ENCODE measurements at places on chromosomes 13 and 19. TPM values are rescaled to one million over a fixed set of nuclear protein-coding genes. Genes with fewer than 3 reads are reported as not detected.

CEACAM19 gene
- 6.1 TPM for total RNA-seq

DNA sequence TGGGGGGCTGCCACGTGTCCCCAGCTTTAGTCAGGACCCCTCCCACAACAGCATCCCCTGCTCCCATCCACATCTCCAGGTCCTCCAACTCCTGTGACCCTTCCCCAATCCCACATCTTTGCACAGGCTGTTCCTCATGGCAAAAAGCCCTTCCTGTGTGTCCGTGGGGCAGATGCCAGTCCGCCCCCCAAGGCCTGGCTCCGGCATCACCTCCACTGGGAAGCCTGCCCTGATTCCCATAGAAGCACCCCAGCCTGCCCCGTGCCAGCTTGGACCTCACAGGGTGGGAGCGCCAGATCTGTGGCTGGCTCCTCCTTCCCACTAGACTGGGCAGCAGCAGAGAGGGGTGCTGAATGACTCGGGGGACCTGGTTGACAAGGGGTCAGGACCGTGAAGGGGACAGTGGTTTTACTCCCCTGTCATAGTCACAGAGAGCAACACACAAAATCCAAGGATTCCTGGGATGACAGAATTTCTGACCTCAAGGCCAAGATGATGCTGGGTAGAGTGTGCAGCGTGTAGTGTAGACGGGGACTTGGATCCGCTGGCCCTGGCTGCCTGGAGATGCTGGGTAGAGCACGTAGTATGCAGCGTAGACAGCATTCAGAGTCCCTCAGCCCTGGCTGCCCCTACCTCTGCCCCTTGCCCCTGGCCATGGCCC, 13.3 kb downstream of the KLF2 start:
- DNase-seq = no peak

- peak; percentile 86 for DNase-seq
These were observed 11.2 kb downstream of the CEBPA start for GRCh38 chr19:33290956-33291622.

GRCh38 chr19:35287713-35288112, 4.2 kb upstream of the MAG start:
- no peak for DNase-seq

CAPS gene
- total RNA-seq = 15.0 TPM

DNA sequence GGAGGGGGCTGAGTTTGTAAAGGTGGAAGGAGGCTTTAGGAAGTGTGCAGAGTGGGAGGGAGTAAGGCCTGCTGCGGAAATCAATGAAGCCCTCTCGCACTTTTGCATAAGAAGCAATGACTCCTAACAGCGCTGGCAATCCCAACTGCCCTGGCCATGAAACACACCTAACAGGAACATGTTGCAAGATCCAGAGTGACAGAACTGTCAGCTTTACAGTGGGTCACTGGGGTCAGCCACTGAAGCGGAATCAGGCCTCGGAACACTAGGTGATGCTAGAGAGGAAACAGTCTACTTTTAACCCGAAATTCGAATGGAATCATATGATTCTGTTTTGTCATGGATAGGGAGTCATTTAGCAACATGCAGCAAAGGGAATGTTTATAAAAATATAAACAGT, 54.4 kb downstream of the FGF14 start:
- no peak for DNase-seq

YJU2 gene
- total RNA-seq = 25.8 TPM

CYP4F2 gene
- 3.9 TPM for total RNA-seq

DNA sequence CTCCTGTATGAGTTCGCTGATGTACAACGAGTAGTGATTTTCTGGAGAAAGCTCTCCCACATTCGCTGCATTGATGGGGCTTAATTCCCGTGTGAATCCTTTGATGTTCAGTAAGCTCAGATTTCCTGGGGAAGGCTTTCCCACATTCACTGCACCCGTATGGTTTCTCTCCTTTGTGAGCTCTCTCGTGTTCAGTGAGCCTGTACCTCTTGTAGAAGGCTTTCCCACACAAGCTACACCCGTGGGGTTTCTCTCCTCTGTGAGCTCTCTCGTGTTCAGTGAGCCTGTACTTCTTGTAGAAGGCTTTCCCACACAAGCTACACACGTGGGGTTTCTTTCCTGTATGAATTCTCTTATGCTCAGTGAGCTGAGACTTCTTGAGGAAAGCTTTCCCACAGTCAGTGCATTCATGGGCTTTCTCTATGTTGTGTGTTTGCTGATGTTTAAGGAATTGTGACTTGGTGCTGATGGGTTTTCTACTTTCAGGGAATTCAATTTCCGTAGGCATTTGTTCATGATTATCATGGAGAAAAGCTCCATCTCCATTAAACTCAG, 3.5 kb upstream of the ZNF577 start:
- DNase-seq = no peak

GRCh38 chr13:96218475-96218874, 128.6 kb downstream of the HS6ST3 start:
- DNase-seq = no peak

- peak; percentile 90 for DNase-seq
These were observed 422 bp upstream of the ZNF575 start for GRCh38 chr19:43532571-43532961.

ZNF793 gene
- 1.6 TPM for total RNA-seq

PRTN3 gene
- total RNA-seq = not detected

SBSN gene
- not detected for total RNA-seq

DNA sequence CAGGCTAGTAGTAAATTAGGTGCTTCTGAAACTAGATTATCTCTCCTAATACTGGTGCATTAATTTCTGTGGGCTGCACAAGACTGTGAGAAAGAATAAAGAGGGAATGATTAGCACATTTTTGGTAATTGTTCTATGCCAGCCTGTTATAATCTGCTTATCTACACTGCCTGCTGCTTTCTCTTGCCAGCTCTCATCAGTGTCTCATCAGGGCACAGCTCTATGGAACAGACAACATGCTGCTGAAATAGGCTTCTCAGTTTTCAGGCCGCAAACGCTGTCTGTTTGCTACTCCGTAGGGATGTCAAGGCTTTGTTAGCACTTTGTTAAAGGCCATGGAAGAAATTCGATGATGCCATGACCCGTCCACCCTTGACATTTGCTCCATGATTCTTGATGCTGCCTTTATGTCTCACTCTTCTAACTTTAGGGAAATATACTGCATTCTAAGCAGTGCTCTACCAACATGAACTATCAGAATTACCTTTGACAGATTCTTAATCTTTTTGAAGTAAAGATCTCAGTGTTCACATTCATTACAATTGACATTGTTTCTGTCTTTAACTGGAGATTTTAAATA, 84.0 kb upstream of the PRR20A start:
- no peak for DNase-seq
